Hepatic stellate cell (primary cell): ENCODE measurements at places on chromosomes 3 and 15.
A peak's percentile ranks its signal among the peaks of the same experiment; 100 is the strongest.

DNA sequence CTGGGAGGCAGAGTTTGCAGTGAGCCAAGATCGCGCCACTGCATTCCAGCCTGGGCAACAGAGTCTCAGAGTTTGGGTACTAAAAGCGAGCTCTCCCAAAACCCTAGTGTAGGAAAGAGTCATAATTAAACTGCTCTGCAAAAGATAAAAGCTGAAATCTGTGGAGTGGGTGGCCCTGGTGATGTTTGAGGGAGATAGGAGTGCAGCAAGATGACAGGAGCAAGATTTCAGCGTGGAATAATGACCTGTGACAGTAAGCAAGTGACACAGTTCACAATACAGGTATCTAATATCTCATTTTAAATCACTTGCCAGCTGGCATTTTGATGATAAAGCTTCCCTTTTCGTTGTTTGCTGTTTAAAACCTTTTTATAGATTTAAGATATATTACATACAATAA lies 79.3 kb downstream of the MDFIC2 start:
- DNase-seq: no peak

DNA sequence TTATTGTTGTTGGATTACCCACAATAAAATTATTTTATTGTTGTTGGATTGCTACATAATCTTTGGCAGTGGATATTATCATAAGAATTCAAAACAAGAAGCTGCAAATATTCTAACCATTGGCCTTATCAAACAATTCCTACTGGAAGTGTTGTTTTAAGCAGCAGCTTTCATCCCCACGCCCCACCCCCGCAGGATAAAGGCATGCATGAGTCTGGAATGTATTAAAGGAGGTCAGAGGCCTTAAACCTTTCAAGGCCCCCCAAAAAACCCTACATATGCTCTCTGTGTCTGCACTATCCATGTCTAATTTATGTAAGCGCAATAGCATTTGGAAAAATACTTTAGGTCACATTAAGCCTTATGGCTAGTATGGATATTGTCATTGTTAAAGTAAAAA lies 23.1 kb downstream of the P3H2 start:
- no peak for DNase-seq

GRCh38 chr15:49110158-49110944 lies 45.0 kb downstream of the COPS2 start:
- no peak for DNase-seq

- DNase-seq: no peak
Observed at GRCh38 chr3:12440927-12441714, 43.2 kb upstream of the TSEN2 start.

GRCh38 chr3:141058996-141059395 lies 7.8 kb downstream of the SPSB4 start:
- DNase-seq: no peak

- DNase-seq: no peak
Observed at GRCh38 chr15:58568157-58568571, 136.4 kb downstream of the LIPC start.

DNA sequence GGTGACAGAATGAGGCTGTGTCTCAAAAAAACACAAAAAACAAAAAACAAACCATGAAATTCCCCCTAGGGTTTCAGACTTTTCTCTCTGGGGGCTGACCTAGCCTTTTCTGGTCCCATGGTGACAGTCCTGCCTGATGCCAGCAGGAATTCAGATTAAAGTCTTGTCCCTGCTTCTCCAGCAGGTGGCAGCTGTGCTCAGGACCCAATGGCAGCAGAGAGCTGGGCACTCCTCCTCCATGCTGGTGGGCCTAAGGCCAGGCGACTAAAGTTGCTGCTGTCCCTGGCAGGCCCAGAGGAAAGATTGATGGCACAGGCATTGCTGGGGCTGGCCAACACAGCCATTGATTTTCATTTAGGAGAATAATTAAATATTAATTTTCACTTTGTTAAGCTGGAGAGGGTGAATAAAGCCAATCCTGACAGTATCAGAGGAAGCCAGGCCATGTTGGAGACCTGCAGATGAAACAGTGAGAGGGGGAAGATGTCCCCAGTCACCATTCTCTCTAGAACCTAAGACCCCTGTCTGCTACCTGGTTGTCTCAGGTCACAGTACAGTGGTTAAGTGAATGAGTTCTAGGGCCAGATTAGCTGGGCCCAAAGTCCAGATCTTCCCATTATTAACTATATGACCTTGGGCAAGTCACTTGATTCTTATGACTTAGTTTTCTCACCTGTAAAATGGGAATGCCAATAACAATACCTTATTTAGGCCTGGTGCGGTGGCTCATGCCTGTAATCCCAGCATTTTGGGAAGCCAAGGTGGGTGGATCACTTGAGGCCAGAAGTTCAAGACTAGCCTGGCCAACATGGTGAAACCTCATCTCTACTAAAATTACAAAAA lies 7.1 kb downstream of the CELF6 start:
- DNase-seq: peak; percentile 89

DNA sequence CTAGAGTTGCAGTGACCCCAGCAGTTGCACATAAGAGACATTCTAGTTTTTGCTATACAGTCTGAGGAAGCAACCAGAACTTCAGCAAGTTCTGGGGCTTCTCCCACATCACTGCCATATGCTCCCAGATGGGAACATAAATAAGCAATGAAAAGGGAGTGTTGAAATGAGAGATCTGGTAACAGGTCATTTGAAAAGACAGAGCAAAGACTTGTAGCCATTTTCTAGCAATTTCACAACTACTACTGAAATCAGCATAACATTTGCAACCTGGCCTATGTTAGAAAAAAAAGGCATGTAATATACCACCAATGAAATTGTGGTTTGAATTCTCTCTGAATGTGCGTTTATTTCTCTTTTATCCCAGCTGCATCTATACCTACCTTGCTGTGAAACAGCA lies 57.5 kb downstream of the NUDT16 start:
- DNase-seq: no peak

DNA sequence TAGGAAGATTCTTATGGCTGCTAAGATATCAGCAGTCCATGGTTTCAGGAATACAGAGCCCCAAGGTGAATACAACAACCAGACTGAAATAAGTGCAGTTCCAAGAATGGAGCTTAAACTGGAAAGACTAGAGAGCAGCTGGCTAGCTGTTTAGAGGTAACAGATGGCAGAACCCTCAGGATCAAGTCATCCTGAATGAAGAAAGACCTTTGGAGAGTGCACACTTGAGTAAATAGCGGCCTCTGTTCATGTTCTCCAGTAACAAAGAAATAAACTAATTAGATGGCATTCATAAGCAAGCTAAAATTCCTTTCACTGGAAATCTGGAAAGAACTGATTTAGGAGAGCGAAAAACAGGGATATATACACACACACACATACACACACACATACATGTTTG lies 968.4 kb downstream of the FHIT start:
- no peak for DNase-seq

DNA sequence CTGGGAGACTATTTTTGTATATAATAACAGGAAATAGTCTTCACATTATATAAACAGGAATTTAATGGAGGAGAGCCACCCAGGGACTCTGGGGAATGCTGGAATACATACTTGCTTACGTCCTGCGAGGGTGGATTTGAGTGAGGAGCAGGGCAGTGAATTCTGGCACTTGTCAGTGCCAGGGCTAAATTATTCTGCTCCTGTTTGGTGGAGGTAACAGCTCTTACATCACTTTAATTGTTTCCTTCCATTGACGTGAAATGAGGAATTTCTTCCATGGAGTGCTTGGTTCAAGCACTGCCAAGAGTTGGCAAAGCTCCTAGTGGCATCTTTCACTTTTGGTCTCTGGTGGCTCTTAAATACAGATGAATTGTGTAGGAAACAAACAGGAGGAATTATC lies 94.1 kb upstream of the GOLGA8J start:
- DNase-seq: peak; percentile 50

GRCh38 chr3:160921020-160921635 lies 165.1 kb downstream of the PPM1L start:
- peak; percentile 44 for DNase-seq

GRCh38 chr3:119861681-119862080 lies 79.8 kb downstream of the NR1I2 start:
- DNase-seq: no peak

- peak; percentile 8 for DNase-seq
Observed at GRCh38 chr15:65476903-65477302, 40.6 kb downstream of the DPP8 start.

- no peak for DNase-seq
Observed at GRCh38 chr3:123453675-123454074, 4.8 kb upstream of the ADCY5 start.

GRCh38 chr15:83285979-83286553 lies 1.6 kb upstream of the BNC1 start:
- DNase-seq: peak; percentile 77

DNA sequence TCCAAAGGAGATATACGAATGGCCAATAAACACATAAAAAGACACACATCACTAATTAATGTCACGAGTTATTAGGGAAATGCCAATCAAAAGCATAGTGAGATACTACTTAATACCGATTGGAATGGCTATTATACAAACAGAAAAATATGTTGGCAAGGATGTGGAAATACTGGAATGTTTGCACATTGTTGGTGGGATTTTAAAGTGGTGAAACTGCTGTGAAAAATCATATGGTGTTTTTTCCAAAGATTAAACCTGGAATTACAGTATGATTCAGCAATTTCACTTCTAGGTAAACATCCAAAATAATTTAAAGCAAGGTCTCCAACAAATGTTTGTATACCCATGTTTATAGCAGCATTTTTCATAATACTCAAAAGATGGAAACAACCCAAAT lies 765.5 kb downstream of the VGLL3 start:
- no peak for DNase-seq

- no peak for DNase-seq
Observed at GRCh38 chr3:191378142-191378812, 48.0 kb upstream of the UTS2B start.

- no peak for DNase-seq
Observed at GRCh38 chr3:181623924-181624694, 87.6 kb upstream of the SOX2 start.

DNA sequence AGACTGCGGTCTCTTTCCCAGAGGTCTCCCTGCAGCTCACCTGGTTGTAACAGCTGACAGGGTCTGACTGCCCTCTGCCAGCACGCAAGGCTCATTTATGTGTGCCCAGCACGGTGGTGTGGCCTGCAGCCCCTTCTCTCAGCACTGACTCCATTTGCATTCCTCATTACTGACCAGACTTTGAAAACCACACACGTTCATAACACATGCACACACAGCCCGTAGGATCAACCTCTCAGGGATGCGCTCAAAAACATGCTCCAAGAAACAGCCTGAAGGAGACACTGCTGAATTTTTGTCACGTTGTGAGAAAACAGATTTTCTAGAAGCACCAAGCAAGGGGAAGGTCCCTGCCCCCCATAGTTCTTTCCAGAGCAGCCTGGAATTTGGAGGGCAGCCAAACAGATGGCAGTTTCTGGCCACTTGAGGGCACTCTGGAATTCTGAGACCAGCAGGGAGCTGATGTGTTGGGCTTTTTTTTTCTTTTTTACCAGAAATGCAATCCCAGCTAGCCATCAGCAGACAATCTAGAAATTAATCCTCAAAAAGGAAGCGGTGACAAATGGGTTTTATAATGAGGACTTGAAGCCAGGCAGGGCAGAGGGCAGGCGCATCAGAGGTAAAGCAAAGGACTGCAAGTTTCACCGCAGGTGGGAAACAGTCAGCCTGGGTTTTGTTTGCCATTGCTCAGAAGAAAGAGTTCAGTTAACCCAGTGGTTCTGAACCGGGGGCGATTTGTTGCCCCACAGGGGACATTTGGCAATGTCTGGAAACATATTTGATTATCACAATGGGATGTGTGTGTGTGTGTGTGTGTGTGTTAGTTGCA lies 170.5 kb upstream of the PROK2 start:
- DNase-seq: peak; percentile 61

GRCh38 chr3:37964716-37965115 lies 25.9 kb upstream of the VILL start:
- DNase-seq: no peak

DNA sequence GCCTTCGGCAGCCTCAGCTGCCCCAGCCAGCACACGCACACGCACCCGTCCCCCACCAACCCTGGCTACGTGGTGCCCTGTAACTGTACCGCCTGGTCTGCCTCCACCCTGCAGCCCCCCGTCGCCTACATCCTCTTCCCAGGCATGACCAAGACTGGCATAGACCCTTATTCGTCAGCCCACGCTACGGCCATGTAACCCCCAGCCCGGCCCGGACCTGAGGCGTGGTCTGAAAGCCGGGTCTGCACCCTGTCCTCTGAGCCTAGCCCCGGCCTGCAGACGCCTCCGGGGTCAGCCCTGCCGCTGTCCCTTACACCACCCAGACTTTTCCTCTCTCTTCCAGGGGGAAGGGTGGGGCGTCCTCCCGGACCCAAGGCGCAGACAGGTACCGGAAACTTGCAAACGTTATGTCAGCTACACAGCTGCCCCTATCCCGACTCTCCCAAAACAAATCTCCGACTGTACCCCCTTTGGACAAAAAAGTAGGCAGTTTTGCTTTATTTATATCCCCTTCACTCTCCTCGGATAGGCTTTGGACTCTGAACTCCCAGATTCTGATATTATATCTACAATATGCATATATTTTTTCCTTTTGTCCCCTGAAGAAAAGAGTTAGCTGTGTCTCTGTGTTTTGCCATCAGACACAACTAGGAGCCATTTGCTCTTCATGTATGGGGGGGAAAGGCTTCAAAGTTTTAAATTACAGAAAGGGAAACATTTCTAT lies 1.4 kb downstream of the SOX14 start:
- peak; percentile 2 for DNase-seq

GRCh38 chr3:187744169-187745151 lies 808 bp downstream of the BCL6 start:
- DNase-seq: peak; percentile 45
